ENCODE measurements at places on chromosomes 1 and 21.

GRCh38 chr1:176501599-176501998, 38.6 kb downstream of the PAPPA2 start:
- no peak for DNase-seq

GRCh38 chr21:24275616-24276015, 1331.7 kb downstream of the MRPL39 start:
- DNase-seq = no peak

DNA sequence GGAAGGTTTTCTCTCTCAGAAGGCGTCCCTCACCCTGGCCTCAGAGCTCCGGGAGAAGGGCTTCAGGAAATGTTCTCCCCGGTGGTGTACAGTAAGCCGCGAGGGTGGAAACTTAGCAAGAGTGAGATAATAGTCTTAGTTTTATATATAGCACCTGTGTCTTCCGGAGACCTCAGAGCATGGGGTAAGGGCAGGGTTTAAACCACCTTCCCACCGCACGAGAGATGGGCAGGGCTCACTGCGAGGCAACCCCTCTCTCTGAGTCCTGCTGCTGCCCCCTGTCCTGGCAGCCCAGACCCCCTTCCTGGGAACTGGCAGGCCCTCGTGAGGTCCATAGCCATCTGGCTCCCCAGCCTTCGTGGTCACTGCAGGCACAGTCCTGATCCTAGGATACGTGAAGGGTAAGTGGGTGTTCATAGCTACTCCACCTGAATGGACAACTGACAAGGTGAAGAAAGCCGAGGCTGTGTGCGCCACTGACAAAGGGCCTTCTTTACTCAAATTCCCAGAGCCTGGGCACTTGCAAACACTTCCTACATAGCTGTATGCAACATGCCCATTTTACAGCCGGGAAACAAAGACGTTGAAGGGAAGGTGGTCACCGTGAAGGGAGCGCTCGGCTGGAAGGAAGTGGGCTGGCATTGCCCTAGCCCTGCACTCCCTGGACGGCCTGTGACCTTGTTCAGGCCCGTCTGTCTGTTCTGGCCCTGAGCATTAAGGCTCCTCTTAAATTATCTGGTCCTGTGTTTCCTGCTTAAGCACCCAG, 26.9 kb downstream of the ITPKB start:
- no peak for DNase-seq

- DNase-seq = no peak
These were observed 37.8 kb upstream of the SIPA1L2 start for GRCh38 chr1:232667778-232668165.

GRCh38 chr21:38995731-38996130, 187.5 kb downstream of the PSMG1 start:
- DNase-seq = no peak

DNA sequence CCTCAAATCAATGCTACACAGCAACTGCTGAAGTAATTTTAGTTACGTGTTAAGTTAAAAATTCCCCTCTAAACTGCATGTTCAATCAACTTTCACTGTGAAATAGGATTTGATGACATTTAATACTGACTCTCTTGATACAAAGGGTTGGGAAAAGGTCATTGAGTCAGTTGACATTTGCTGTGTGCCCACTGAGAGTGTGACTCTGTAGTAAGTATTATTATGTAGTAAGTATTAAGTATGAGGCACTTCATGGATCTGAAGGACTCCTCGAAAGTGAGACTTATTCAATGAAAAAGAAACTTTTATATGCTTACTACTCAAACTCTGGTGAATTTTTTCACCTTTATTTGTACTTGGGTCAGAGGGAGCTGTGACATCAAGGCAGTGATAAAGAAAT, 83.1 kb upstream of the S1PR1 start:
- no peak for DNase-seq

DNA sequence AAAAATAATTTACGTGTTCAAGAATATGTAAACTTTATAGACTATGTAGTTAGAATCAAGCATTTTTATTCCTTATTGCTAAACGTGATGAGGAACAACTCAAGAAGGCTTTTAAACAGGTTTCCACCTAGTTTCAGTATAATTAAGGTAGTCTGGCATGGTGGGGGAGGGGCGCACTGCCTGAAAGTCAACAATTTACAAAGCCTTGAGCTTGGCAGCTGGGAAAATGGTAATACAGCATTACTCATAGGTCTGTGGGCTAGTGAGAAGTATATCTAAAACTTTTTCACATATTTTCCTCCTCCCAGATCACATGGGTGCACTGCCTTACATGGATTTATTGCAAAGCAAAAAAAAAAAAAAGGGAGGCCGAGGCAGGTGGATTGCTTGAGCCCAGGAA, 75.2 kb downstream of the EVI5 start:
- DNase-seq = no peak

DNA sequence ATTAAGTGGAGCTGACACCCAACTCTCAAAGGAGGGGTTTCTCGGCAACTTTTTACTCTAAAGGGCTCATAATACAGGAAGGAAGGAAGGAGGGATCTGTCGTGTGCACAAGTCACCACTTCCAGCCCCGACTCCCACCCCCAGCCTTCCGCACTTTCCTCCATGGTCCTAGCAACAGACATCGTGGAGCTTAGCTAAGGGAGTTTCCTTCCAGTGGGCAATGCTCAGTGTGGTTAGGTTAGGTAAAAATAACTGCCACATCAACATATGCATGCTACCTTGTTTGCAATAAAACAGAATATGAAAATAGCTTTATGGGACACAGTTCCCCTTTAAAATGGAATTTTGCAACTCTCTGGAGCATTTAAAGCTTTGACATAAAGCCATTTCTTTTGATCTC, 35.2 kb downstream of the KANK4 start:
- DNase-seq = no peak

GRCh38 chr1:1922956-1923833, 4.1 kb upstream of the TMEM52 start:
- DNase-seq = no peak

DNA sequence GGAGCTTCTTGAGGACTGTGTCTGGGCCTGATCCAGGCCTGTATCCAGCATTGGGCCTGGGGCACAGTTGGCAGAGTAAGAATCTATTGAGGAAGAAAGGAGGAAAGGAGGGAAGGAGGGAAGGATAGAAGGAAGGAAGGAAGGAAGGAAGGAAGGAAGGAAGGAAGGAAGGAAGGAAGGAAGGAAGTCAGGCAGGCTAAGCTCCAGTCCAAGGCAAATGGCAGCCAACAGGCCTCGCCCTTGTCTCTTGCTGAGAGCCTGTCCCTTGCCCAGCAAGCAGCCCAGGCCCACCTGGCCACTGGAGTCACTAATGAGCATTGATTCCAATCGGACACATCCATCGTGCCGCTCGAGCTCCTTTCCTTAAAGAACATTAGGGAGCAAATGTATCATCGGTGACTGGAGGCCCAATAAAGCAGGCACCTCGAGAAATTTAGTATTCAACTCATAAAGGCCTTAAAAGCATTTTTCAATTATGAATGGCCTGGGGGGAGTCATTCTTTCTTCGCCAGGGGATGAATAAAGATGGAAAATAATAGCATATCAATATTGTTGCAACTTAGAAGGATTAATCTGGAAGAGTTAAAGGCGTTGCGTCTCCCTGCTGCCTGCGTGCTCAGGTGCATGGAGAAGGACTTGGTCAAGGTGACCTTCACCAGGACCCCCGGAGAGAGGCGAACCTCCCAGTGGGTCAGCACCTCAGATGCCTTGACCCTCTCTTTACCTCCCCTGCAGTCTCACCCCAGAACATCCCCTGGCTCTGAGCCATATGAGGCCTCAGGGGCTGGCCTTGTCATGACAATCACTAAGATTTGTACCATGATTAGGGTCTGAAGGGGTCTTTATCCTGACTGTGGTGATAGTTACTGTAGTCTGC, 144.5 kb upstream of the RUNX3 start:
- no peak for DNase-seq

DNA sequence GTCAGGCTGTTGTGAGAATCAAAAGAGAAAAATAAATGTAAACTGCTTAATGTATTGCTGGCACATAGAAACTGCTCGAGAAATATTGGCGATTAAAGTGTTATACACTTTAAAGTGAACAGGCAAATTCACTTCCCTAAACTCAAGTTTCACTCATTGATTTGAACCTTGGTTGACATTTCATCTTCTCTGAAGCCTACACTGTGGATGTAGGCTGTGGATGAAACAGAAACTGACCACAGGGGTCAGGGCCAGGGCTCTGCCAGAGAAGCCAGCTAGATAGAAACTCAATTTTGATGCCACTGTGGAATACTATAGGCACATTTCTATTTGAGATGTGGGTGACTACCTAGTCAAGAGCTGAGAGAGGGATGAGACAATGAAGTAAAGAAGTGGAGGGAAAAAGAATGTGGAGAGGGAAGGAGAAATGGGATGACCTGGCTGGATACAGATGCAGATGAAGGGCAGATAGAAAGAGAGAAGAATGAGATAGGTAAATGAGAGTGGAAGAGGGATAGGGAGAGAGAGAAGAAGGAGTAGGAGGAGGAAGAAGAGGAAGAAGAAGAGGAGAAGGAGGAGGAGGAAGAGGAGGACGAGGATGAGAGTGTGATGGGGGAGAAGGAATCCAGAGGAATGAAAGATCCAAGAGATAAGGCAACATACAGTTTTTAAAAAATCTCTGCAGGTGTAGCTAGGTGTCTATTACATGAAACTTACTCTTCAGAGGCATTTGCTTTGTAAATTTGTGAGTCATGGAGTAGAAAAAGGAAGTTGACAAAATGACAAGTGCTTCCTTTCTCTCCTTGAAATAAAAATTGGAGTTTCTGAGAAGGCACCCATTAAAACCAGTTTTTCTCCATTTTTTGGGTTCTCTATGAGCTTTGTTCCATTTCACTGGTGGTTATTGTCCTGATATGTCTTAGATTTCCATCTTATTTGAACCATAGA, 17.4 kb upstream of the CD1D start:
- no peak for DNase-seq

- no peak for DNase-seq
These were observed 123.3 kb downstream of the PCNX2 start for GRCh38 chr1:233172201-233172600.

GRCh38 chr1:47935163-47935562, 62.0 kb downstream of the TRABD2B start:
- no peak for DNase-seq

- no peak for DNase-seq
These were observed 13.6 kb upstream of the OR2B11 start for GRCh38 chr1:247471445-247472016.

Measured in activated CD8-positive, alpha-beta memory T cell treated with anti-CD3 and anti-CD28 coated beads for 1 hour (primary cell).